Sigmoid colon (tissue), 7 donors: ENCODE measurements at places on chromosomes 5 and 9. TPM values are rescaled to one million over a fixed set of nuclear protein-coding genes. Genes with fewer than 3 reads are reported as not detected.

- H3K27ac ChIP-seq = no peak overlapping the region
- H3K36me3 ChIP-seq = no peaks in the 10 kb centered on the region
- H3K4me1 ChIP-seq = peaks cover 18% of the 10 kb centered on the region
- H3K4me3 ChIP-seq = no peak overlapping the region
- H3K27me3 ChIP-seq = no peaks in the 10 kb centered on the region
- no peak for DNase-seq
These were observed 386.8 kb downstream of the FGF10 start for GRCh38 chr5:44002381-44002901.

DNA sequence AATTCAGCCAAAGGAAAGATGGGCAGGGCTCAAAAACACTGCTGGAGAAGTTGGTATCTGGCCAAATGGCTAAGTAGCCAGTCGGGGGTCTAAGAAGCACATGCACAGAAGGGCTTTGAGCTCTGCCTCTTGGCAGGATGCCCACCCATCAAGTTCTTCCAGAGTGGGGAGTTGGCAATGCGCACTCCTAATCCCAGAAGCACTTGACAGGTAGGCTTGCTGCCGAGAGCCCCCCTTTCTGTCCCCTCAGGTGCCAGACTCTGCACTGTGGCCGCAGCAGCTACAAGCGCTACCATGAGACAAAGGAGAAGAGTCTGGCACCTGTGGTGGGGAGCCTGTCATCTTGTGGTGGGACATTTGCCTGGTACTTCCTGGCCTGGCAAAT is 252.9 kb upstream of the SLC24A2 start:
- H3K36me3 ChIP-seq = no peaks in the 10 kb centered on the region
- H3K4me1 ChIP-seq = no peaks in the 10 kb centered on the region
- no peak for DNase-seq
- no peak overlapping the region for H3K27ac ChIP-seq
- no peak overlapping the region for H3K4me3 ChIP-seq

DNA sequence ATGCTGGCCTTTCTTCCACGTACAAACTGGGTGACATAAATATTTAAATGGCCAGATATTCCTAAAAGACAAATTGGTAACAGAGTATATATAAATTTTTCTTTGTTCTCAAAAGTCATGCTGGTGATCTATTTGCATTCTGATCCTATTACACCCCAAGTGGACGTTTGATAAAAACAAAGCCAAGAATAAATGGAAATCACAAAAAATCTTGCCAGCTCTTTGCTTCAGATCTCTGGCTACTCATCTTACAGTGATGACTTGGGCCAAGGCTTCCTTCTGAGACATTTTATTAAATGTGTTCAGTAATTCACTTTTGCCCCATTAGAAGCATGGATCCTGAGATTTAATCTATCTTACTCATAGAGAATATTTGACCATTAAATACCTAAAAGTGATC is 444.3 kb upstream of the PIK3R1 start:
- no peak overlapping the region for H3K4me3 ChIP-seq
- DNase-seq = no peak
- no peak overlapping the region for H3K27ac ChIP-seq

- H3K36me3 ChIP-seq = no peaks in the 10 kb centered on the region
- no peaks in the 10 kb centered on the region for H3K4me1 ChIP-seq
- no peak overlapping the region for H3K27ac ChIP-seq
- no peak overlapping the region for H3K4me3 ChIP-seq
- DNase-seq = no peak
These were observed 296.7 kb downstream of the ARL15 start for GRCh38 chr5:54013556-54014194.

GRCh38 chr5:151078490-151079262 is 2.2 kb downstream of the TNIP1 start:
- DNase-seq = no peak
- no peak overlapping the region for H3K27ac ChIP-seq
- H3K4me1 ChIP-seq = peaks cover 33% of the 10 kb centered on the region
- H3K36me3 ChIP-seq = no peaks in the 10 kb centered on the region
- no peaks in the 10 kb centered on the region for H3K27me3 ChIP-seq
- H3K4me3 ChIP-seq = no peak overlapping the region

- peak overlapping the region; percentile 32 for H3K27ac ChIP-seq
- no peaks in the 10 kb centered on the region for H3K4me1 ChIP-seq
- no peak overlapping the region for H3K4me3 ChIP-seq
- peaks cover 13% of the 10 kb centered on the region for H3K36me3 ChIP-seq
These were observed 82.5 kb downstream of the PRRT1B start for GRCh38 chr9:131627648-131628458.

GRCh38 chr5:153543288-153543687 is 52.8 kb downstream of the GRIA1 start:
- H3K27ac ChIP-seq = no peak overlapping the region
- DNase-seq = no peak
- no peak overlapping the region for H3K4me3 ChIP-seq

DNA sequence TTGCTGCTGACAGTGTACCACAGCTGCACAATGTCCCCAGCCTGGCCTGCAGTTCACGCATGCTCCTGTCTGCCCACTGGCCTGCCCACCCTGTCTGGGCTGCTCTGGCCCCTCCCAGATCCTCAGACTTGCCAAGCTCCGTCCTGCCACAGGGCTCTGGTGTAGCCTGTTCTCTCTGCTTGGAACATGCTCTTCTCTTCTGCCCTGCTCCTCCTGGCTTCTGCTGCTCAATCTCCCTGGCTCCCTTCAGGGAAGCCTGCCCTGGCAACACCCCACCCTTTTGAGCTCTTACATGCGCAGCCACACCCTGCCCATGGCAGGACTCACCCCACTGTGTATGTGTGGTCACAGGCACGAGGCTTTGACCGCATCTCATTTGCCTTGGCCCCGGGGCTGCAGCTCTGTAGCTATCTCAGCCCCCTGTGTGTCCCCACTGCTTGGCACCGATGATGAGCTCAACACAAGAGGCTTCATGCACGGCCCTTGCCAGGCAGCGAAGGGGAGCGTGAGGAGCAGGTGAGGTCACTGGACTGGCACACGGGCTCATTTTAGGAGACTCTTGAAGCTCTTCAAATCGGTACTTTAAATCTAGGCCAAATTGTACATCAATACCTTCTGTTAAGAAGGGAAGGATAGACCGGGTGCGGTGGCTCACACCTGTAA is 20.4 kb upstream of the BRD3 start:
- no peak for DNase-seq
- no peak overlapping the region for H3K27ac ChIP-seq
- no peaks in the 10 kb centered on the region for H3K36me3 ChIP-seq
- H3K27me3 ChIP-seq = no peaks in the 10 kb centered on the region
- H3K4me3 ChIP-seq = no peak overlapping the region

DNA sequence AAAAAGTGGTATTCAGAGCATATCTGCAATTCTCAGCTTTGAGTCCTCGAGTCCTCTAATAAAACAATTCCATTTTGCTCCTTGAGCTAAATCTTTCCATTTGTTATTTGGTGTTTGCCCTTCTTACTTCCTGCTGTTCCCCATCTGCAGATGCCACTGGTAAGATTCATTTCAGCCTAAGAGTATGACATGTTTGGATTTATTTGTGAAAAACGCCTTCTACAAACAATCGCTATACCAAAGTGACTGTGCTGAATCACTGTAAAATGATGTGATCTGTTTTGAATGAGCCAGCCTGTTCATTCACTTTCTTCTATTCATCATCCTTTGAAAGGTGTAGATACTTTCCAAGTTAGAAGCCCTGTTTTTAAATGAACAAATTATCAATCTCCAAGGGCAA is 27.7 kb downstream of the KCTD16 start:
- DNase-seq = no peak
- no peaks in the 10 kb centered on the region for H3K36me3 ChIP-seq
- H3K27ac ChIP-seq = no peak overlapping the region
- no peaks in the 10 kb centered on the region for H3K4me1 ChIP-seq

GRCh38 chr5:88727705-88728313 is 155.2 kb downstream of the MEF2C start:
- DNase-seq = no peak
- H3K27ac ChIP-seq = no peak overlapping the region
- H3K27me3 ChIP-seq = no peaks in the 10 kb centered on the region

DNA sequence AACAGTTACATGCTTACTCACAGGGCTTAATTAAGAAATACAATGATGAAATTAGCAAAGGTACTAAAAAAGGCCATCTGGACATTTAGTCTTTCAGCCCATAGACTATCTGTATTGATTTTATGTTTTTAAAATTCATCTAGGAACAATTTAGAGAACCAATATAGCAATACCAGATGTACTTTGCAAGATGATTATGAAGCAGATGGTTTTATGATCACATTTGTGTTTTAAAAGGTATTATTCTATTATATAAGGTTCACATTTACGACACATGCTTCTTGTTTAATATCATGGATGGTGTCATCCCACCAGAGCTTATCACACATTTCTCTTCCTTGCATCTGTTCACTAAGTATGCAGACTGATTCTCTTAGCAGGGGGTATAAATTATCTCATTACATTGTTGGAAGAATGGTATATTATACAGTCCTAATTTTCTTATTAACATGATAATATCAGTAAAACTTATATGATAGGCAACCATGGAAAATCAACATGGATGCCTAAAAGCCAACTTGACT is 21.1 kb upstream of the SRFBP1 start:
- no peak overlapping the region for H3K27ac ChIP-seq
- no peaks in the 10 kb centered on the region for H3K4me1 ChIP-seq
- DNase-seq = no peak

DNA sequence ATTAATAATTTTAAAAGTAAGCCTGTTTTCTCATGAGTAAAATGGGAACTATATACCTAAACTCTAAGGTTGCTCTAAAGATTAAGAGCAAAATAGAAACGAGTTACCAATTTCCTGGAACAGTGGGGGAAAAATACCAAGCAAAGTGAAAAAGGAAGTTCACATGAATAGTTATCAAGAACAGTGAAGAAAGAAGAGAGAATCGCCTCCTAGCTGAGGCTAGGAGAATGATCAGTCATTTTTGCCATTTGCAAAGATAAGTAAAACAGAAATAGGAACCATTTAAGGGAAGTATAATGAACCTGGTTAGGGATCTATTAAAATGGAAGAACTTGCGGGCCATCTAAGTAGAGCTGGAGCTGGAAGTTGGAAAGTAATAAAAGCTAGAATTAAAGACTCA is 50.7 kb downstream of the P4HA2 start:
- H3K4me3 ChIP-seq = no peak overlapping the region
- H3K4me1 ChIP-seq = no peaks in the 10 kb centered on the region
- DNase-seq = no peak
- H3K27me3 ChIP-seq = no peaks in the 10 kb centered on the region

- no peaks in the 10 kb centered on the region for H3K4me1 ChIP-seq
- H3K27ac ChIP-seq = no peak overlapping the region
- no peak overlapping the region for H3K4me3 ChIP-seq
These were observed 437.0 kb downstream of the PIK3R1 start for GRCh38 chr5:68652534-68652965.

DNA sequence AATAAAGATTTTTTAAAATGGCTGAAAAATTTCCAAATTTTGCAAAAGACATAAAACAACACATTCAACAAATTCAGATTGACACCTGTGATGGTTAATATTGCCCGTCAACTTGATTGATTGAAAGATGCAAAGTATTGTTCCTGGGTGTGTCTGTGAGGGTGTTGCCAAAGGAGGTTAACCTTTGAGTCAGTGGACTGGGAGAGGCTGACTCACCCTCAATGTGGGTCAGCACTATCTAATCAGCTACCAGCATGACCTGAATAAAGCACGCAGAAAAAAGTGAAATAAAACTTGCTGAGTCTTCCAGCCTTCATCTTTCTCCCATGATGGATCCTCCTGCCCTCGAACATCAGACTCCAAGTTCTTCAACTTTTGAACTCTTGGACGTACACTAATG is 868.0 kb upstream of the CTNND2 start:
- no peaks in the 10 kb centered on the region for H3K36me3 ChIP-seq
- no peak overlapping the region for H3K4me3 ChIP-seq
- H3K4me1 ChIP-seq = no peaks in the 10 kb centered on the region
- H3K27ac ChIP-seq = no peak overlapping the region
- no peak for DNase-seq

DNA sequence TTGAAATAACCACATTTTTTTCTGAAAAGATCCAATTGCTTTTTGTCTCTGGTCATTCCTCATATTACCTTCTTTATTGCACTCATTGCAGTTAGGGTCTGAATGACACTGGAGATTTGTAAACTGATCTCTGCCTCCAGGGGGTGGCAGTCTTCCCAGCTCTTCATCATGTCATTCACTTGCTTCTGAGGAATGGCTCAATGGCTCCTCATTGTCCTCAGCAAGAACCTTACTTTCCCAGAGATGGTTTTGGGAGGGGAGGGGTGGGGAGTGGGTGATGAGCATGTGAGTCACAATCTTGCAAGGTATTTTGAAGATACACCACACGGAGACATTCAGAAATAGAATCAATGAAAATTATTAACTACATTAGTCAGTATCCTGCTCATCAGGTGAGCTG is 159.8 kb upstream of the GAS1 start:
- DNase-seq = no peak
- peaks cover 11% of the 10 kb centered on the region for H3K4me1 ChIP-seq
- no peaks in the 10 kb centered on the region for H3K36me3 ChIP-seq
- H3K4me3 ChIP-seq = no peak overlapping the region

DNA sequence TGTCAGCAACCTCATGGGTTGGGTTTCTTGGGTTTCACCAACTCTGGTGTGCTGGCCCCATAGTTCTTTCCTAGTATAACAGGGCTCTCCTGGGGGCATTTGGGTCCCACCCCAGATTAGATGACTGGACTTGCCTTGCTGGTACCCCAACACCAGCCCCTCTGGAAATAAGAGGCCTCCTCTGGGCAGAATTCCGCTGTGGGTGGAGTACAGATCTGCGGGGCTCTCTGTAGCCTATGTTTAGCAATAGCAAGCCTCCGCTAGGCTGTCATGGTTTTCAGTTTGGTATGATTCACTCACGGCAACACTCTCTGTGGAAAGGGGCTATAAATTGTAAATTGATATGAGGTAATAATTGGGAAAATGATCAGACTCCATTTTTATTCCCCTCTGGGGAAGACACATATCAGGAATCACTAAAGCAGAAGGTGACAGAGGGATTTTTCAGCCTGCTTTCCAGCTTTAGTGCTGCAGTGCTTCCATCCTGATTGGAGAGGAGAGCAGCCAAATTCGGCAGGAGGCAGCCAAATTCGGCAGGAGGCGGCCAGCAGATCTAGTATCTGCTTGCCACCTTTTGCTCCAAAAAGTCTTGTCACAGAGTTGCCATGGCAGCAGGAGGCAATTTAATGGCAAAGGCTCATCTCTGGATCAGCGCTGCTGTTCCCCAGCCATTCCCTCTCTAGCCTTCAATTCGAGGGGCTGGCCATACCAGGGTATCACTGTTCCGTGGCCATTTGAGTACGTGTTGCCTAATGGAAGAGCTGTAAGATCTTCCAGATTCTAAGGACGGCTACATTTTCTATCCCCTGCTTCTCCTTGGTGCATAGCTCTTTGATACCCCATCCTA is 84.6 kb downstream of the SLC44A1 start:
- H3K27me3 ChIP-seq = no peaks in the 10 kb centered on the region
- no peaks in the 10 kb centered on the region for H3K4me1 ChIP-seq
- H3K36me3 ChIP-seq = no peaks in the 10 kb centered on the region

GRCh38 chr5:29697278-29697677 is 1496.2 kb upstream of the CDH6 start:
- H3K4me1 ChIP-seq = no peaks in the 10 kb centered on the region
- no peaks in the 10 kb centered on the region for H3K27me3 ChIP-seq
- H3K4me3 ChIP-seq = no peak overlapping the region
- DNase-seq = no peak
- H3K27ac ChIP-seq = no peak overlapping the region
- H3K36me3 ChIP-seq = no peaks in the 10 kb centered on the region

Gene PCDHB5
- 3.2 TPM for total RNA-seq

Gene MYMK
- total RNA-seq = not detected

Gene PCDHGC5
- total RNA-seq = 5.6 TPM

Gene FREM1
- total RNA-seq = 45.1 TPM

Gene C5
- total RNA-seq = 4.6 TPM

Gene FAM221B
- total RNA-seq = not detected

Gene IFNE
- total RNA-seq = not detected

Gene ACTBL2
- total RNA-seq = not detected

Gene MGAT1
- 94.5 TPM for total RNA-seq

Gene ANKRD55
- total RNA-seq = not detected
